ENCODE measurements at places on chromosomes 11 and 22.

DNA sequence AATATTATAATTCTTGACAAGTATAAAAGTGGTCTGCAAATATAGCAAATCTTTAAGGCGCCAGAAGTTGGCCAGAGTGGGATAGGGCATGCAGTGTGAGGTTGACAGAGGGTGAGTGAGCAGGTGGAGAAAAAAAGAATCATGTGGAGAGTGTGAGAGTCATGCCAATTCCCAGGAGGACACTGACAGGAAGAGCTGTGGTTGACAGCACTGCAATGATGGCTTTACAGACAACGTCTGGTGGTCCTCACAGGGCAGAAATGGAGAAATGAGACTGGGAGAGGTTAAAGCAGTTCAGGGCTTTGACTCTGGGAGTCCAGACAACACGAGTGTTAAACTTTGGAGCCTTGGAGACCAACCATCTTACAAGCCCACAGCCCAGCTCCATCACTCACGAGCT, 34.9 kb downstream of the SERPIND1 start:
- DNase-seq, result no peak

DNA sequence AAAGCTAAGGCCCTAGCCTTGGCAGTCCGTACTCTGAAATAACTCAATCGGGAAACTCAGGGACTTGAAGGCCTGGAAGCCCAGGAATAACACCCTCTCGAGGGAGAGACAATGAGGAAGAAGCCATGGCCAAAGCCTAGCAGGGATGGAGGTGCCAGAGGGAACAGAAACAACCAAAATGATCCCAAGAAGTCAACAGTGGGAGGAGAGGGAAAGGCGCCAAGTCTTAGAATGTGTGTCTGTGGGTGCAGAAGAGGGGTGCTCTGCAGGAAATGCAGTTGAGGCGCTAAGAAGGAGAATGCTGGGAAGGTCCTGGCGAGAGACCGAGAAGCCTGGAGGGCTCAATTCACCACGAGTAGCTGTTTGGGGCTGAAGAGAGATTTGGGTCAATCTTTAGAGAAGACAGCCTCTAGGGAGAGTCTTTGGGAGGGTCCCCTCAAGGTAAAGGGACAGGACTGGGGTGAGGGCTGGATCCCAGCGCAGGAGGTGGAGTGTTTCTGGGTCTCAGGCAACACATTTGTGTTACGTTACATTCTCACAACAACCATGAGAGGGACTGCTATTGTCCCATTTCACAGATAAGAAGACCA, 760 bp upstream of the MAPK8IP1 start:
- DNase-seq, result no peak

GRCh38 chr11:127862406-127862805, 725.0 kb downstream of the ETS1 start:
- no peak for DNase-seq

- no peak for DNase-seq
These were observed 7.0 kb downstream of the MMP10 start for GRCh38 chr11:102773386-102773785.

- no peak for DNase-seq
These were observed 2.7 kb upstream of the CHST1 start for GRCh38 chr11:45667929-45668680.

DNA sequence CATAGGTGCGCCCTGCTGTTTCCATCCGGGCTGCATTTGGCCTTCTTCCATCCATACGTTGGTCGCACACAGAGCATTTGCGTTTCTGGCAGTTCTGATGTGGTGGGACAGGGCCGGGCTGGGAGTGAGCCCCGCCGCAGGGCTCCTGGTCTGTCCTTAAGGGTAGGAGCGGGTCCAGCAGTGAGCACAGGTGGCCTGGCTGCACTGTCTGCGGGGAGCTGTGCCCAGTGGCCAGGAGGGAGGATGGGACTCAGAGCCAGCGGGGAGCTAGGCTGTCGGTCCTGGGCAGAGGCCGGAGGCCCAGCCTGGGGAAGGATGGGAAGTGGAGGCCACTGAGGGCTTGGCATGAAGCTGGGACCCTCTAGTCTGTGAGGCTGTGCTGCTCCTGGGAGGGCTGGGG, 385.1 kb downstream of the TBC1D22A start:
- DNase-seq, result no peak

DNA sequence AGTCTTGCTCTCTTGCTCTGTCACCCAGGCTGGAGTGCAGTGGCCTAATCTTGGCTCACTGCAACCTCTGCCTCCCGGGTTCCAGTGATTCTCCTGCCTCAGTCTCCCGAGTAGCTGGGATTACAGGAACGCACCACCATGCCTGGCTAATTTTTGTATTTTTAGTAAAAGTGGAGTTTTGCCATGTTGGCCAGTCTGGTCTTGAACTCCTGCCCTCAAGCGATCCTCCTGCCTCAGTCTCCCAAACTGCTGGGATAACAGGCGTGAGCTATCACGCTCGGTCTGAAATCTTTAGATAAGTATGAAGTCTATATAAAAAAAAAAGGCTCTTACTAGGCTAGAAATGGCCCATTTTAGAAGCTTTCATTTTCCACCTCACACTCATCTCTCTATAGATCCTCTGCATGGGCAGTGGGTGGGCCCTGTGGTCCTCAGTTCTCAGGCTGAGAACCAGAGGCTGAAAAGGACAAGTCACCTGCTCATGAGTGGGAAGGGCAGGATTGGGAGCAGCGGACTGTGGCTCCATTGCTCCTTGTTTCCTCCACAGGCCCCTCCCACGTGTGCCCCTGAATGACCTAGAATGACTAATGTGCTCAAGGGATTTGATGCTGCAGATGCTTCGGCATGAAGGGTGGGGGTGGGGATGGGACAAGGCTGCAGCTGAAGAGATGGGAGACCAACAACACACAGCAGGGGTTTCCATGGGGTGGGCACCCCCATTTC, 19.8 kb upstream of the PRAME start:
- DNase-seq, result no peak

DNA sequence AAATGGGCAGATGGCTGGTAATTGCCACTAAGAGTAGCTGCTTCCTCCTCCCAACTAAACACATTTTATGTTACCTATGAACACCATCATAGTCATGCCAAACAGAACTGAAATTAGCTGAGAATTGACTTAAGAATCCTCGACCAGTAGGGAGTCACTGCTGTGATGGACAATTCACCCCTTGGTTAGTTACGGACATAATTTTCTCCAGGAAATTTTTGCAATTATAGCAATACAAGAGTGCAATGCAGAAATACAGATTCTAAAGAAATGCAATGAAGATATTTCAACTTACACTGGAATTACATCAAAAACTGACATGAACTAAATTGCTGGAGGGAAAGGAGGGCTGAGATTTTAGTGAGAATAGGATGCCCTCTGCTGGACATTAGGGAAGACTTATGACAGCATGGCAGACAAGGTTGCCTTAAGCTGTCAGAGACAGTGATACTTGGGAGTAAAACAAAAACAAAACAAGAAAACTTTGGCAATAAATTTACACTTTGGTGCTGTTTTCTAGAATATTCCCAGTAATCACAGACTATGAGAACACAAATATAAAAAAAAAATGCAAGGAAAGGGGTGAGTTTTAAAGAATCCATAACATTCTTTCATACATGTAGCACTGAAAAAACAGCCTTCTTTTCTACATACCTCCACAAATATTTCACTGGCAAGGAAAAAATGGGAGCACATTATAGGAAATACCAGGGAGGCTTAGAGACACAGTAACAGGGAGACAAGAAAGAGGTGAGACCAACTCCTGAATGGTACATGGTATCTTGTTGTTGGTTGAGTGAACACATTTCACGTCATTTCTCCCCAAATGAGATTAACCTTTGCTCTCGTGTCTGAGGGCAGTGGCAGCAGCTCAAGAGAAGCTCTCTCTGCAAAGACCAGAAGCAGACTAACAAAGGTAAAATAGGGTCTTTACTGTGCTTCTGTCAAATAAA, 11.2 kb upstream of the PPP2R1B start:
- DNase-seq, result peak; percentile 61

- no peak for DNase-seq
These were observed 105.8 kb downstream of the ARHGAP20 start for GRCh38 chr11:110606415-110606814.

DNA sequence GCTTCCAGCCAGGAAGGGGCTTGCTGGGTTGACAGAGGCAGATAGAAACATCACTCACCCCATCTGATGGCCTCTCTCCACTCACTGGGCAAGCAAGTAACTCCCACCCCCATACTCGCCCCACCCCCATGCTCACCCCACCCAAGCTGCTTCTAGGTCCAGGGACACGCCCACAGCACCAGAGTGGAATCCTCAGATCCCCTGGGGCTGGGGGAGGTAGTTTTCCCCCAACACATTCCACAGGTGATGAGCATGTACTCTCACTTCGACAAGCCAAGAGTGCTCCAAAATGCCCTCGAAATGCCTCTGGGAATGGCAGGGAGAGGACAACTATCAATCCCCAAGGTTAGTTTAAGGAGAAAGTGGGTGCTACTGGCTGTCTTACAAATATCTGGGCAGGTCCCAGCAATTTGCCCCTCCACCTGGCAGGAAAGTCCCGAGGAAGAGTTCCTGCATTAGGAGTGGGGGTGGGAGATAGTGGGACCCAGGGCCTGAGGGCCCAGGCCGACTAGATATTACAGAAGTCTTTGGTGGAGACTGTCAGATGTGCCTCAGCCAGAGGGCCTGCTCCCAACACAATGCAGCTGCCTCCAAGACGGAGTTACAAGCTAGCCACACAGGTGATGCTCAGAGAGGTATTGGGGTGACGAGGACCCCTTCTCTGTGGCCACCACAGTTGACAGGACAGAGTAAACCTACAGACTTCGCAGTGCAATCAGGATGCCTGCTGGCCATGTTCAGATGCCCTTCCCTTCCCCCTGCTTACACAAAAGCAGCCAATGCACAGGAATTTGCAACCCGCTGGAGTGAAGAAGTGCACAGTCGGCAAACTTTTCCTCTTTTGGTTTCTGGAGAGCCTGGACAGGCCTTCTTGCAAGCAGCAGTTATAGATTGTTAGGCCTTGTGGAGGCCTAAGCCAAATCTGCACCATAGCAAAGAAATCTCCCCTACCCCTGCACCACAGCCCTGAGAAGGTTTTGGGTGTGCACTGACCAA, 2.9 kb upstream of the LMO1 start:
- no peak for DNase-seq

GRCh38 chr11:88179141-88179540, 3.9 kb upstream of the RAB38 start:
- no peak for DNase-seq

DNA sequence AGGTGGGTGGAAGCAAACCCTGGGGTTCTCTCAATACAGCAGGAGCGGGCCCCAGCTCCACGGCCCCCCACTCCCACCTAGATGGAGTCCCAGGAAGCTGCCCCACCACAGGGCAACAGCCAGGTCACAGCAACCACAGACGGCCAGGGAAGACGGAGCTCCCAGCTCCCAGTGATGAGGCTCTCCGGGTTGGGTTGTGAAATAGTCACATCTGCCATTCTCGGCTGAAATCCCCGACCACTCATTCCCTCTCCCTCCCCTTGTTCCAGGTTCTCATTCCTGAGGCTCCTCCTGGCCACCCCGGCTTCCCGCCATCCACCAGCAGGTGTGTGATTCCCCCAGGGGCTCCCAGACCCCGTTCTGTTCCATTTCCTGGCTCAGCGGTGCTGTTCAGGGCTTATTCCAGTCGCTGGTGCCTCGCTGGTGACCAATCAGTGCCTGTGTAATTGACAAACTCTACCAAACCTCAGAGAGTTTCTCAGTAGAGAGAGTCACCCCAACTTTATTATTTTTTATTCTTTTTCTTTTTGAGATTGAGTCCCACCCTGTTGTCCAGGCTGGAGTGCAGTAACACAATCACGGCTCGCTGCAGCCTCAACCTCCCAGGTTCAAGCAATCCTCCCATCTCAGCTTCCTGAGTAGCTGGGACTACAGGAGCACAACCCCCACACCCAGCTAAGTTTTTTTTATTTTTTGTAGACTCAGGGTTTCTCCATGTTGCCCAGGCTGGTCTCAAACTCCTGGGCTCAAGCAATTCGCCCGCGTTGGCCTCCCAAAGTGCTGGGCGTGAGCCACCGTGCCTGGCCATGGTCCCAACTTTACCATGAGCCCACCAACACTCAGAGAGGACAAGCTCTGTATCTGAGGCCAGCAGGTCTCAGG, 63.2 kb downstream of the SHANK2 start:
- no peak for DNase-seq

GRCh38 chr11:9565822-9566560, 7.5 kb upstream of the WEE1 start:
- peak; percentile 34 for DNase-seq

DNA sequence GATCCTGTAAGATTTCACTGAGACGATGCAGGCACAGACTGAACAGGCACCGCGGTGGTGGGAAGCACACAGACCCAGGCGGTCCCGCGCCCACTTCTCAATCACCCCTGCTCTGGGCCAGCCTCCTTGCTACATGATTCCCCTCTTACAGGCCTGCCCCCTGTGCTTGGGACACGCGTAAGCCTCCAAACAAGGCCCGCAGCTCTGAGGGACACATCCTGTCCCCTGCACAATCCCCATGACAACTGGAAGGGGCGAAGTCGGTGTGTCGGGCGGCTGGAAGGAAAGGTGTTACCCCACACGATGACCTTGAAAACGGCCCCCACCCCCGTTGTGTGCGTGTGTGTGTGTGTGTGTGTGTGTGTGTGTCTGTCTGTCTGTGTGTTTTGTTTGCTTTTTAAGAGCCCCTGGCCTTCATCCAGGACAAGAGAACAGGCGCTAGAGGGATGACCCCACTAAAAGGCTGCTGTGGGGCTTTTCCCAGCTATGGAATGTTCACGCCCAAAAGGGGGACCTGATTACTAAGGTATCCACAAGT, 13.1 kb downstream of the CELSR1 start:
- no peak for DNase-seq

DNA sequence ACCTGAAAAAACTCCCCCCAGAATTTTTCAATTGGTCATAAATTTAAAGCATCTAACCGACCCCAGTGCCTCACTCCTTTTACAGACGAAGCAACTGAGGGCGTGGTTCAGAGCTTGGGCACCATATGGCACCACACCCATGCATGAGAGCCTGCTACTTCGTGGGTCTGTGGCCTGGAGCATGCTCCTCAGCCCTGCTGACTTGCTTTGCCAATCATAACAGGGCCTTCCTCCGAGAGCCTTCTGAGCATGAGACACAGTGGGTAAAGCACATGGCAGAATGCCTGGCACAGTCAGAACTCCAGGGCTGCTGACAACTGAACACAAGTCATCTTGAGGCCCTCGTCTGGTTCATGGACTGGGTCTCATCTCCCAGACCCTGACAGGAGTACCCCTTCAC, 33.3 kb downstream of the HIRA start:
- no peak for DNase-seq

GRCh38 chr11:116615211-116615865, 157.4 kb downstream of the BUD13 start:
- DNase-seq, result no peak

GRCh38 chr22:48177631-48178030, 1415.2 kb downstream of the TBC1D22A start:
- no peak for DNase-seq

GRCh38 chr11:134691985-134692384, 279.9 kb upstream of the B3GAT1 start:
- DNase-seq, result no peak

DNA sequence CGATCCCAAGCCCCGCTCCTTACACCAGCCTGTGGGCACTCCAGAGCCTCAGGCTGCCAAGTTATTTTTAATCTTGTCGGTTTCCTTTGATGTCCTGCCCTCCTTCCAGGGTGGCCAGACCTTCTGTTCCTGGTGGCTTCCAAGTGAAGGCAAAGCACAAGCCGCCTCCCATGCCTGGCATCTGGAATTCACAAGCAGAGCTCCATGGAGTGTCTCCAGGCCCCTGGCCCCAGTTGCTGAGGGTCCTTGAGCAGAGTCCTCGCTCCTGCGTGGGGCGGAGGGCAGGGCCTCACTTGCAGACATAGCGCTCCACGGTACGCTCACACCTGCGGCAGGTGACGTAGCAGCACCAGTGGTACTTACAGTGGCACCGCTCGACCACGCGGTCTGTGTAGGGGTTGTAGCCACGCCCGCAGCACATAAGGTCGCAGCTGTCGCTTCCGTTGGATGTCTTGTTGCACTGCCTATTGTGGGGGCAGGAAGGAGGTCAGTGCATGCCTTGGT, 19.5 kb downstream of the WNT11 start:
- DNase-seq, result peak; percentile 22

Measured in CD4-positive, alpha-beta memory T cell (primary cell).